Sciatic nerve (tissue), 2 donors: ENCODE measurements at places on chromosomes 12 and 14. TPM values are rescaled to one million over a fixed set of nuclear protein-coding genes. Genes with fewer than 3 reads are reported as not detected.
A peak's percentile ranks its signal among the peaks of the same experiment; 100 is the strongest.

- DNase-seq: no peak
These were observed 12.4 kb downstream of the CALM1 start for GRCh38 chr14:90409209-90409730.

DNA sequence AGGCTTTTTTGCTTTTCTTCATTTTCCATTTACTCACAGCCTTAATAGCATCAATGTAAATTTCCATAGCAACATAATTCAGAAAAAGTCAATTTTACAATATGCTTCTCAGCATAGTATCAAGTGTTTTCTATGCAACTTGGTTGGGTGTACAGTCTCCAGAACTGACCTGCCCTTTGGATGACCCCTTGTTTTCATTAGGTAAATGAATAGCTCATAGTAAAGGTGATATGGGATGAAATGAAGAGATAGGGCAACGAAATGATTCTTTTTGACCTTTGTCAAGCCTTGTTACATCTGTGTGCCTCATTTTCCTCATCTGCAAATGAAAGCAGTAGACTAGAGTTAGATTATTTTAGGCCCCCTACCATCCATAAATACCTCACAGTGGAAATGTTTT, 1081.0 kb downstream of the TMTC2 start:
- DNase-seq: no peak

GRCh38 chr12:2286461-2287131, 233.8 kb downstream of the CACNA1C start:
- DNase-seq: no peak

Gene SLC35F4
- not detected for total RNA-seq

DNA sequence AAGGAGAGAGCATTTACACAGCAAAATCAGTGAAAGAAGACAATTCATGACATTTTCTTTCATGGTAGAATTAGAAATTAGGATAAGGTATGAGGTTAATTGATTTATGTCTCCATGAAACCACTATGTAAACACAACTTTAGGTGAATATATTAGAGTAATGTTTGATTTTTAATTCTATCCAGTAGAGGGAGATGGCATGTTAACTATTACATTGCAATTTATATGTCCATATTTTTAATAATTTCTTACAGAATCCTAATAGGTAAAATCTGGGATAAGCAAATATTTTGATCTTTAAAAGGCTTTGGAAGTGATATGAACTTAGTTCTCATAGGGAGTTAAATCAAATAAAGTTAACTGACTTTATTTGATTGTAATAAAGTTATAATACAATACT, 373.4 kb upstream of the PDE3A start:
- no peak for DNase-seq

DNA sequence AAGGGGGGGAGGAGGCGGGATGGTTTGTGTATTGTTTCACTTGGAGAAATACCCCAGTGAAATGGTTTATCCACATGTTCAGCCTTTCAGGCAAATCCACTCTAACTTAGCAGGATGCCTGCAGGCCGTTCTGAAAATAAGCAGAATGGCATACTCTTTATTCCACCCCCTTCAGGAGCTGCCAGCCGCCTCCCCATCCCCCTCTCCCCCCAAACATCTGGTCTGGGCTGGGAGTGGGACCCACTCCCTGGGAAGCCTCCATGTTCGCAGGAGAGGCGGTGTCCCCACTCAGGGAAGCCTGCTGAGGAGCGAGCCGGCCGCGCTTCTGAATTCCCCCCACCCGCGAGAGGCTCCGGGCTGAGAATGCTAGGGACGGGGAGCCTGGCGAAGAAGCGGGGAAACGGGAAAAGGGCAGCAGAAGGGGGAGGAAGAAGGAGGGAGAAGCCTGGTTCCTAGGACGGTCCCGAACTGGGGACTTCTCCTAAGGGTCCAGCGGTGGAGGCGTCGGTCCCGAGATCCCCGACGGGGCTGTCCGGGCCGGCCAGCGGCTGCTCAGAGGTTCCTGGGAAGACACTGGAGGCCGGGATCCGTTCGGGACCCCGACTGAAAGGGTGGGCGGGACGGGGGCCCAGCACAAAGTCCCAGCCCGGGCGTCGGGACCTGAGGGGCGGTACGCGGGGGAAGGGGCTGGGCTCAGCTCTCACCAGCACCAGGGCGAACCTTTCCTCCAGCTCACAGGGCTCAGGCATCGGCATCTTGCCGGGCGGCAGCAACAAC, 666 bp downstream of the FMNL3 start:
- peak; percentile 72 for DNase-seq

Gene FERMT2
- 210 TPM for total RNA-seq

- no peak for DNase-seq
These were observed 111.6 kb downstream of the RBM19 start for GRCh38 chr12:113854385-113855142.

DNA sequence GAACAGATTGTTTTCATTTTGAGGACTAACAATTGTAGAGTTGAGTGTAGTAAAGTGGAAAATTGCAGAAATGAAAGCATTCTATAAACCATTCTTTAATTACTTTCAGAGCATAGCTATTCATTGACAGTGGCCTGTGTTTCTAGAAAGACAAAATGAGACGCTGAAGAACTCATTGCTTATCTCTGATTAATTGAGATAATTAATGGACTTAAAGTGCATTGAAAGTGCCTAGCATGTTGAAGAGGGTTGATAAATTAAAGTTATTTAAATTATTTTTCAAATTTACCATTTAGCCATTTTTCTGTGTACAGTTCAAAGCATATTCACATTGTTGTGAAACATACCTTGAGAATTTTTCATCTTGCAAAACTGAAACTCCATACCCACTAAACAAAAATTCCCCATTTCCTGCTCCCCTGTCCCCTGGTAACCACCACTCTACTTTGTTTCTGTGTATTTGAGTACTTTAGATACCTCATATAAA, 57.4 kb downstream of the DAAM1 start:
- DNase-seq: no peak

DNA sequence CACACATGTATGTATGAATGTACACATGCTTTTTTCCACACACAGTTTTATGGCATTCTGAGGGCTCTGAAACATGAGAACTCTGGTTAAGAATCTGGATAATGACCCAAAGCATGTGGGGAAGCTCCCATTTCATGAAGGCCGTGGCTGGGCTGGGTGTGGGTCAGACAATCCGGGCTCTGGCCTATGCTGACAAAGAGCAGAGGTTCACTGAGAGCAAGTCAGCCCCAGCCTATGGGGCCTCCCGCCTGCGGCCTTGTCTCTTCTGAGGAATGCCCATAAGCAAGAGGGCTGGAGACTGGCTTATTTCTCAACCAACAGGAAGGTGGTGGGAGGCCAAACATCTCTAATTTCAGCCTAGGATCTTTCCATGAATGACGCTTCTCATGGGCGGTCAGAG, 8.5 kb downstream of the MYH6 start:
- DNase-seq: no peak

- no peak for DNase-seq
These were observed 39.2 kb downstream of the ATG14 start for GRCh38 chr14:55372423-55372822.

DNA sequence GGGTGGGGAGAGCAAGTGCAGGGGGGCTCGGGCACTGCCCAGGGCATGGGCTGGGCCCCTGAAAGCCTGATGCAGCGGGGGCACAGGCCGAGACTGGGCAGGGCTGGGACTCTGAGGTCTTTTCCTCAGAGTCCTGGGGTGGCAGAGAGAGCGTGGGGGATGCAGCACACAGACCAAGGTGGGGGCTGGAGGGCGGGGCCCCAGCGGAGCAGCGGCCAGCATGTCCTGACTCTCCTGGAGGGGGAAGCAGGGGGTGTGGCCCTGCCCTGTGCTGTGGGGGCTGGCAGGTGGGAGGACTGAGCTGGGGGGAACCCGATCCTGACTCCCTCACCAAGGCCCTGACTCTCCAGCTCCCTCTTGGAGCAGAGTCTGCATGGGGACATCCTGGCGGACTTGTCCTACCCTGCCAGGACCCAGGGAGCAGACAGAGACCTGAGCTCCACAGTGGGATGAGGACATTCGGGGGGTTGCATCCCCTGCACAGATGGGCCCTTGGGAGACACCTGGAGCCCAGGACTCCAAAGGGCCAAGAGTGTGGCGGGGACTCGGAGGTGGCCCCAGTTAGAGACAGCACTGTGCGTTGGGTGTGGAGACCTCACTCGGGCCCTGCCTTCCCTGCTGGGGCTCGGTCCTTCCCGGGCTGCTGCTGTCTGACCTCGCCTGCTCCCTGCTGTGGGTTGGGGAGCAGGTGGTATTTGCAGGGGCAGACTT, 326.1 kb downstream of the TMEM121 start:
- DNase-seq: peak; percentile 36

Gene NFE2
- 7.7 TPM for total RNA-seq

GRCh38 chr14:42323426-42323825, 716.8 kb downstream of the LRFN5 start:
- DNase-seq: no peak

Gene TMEM253
- total RNA-seq: 0.62 TPM

DNA sequence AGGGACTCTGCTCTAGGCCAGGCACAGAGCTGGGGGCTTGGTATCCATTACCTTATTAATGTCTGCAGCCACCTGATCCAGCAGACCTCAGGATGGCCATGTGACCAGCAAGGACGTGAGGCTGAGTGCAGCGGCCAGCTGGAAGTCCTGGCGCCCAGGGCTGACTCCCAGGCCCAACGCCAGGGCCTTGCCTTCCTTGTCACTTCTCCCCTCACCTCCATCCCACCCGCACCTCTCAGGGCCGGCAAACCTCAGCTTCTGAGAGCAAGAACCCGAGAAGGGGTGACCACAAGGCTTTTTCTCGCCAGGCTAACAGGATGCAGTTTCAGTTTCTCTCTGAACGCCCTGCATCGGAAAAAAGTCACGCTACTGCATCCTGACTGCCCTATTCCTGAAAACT, 15.4 kb downstream of the RAB35 start:
- no peak for DNase-seq

GRCh38 chr12:14303661-14304155, 61.8 kb upstream of the ATF7IP start:
- DNase-seq: no peak

- DNase-seq: no peak
These were observed 7.0 kb downstream of the ETNK1 start for GRCh38 chr12:22631863-22632463.

- DNase-seq: no peak
These were observed 23.0 kb downstream of the CCDC63 start for GRCh38 chr12:110869803-110870202.

GRCh38 chr12:51941011-51941581, 10.4 kb upstream of the ACVR1B start:
- DNase-seq: no peak

DNA sequence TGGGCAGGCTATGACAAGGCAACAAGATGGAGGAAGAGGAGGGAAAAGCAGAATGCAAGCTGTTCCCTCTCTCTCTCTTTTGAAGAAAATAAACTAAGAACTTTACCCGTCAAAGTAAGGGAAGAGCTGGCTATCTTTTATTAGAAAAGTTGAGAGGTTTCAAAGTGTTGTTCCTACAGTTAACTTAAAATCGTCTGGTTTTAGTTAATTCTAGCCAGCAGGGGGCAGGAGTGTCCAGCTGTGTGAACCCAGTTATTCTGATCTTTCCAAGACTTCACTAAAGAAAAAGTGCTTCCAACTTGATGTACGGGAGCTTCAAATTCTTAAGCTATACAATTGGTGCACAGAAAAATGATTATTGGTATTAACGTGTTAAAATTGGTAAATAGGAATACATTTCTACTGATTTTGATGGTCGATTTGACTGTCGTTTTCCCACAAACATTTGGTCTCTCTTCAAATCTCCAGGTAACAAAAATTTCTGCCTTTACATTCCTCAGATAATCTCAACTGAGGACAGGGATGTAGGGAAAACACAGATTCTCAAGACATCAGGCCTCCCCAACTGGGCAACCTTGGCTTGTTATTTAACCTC, 28.4 kb upstream of the MON2 start:
- peak; percentile 61 for DNase-seq

Gene SMIM41
- 12.4 TPM for total RNA-seq

Gene HPD
- total RNA-seq: 0.40 TPM

DNA sequence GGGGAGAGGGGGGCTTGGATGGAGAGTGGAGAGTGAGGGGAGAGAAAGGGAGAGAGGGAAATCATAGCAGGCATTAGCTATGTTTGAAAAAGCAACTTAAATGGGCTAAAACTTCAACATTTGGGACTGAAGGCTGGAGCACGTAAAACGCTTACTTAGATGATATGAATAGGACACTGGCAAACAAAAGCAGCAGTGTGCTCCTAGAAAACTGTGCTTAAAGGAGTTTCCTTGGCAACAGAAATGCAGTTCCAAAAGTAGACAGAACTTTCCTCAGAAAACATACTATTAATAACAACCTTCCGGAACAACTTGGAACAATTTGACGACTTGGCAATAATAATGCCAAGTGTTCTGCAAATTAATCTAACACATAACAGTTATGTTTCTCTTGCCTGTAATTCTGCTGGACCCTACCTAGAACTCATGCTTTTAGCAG, 235.5 kb upstream of the NPAS3 start:
- no peak for DNase-seq

- no peak for DNase-seq
These were observed 15.6 kb upstream of the RFLNA start for GRCh38 chr12:124279315-124279714.
